Cortex of kidney (tissue), 1 donor: ENCODE measurements at places on chromosomes 11 and 22.

- DNase-seq: no peak
These were observed 12.3 kb downstream of the PRR33 start for GRCh38 chr11:1879342-1879940.

GRCh38 chr11:116607027-116607426, 165.8 kb downstream of the BUD13 start:
- no peak for DNase-seq

DNA sequence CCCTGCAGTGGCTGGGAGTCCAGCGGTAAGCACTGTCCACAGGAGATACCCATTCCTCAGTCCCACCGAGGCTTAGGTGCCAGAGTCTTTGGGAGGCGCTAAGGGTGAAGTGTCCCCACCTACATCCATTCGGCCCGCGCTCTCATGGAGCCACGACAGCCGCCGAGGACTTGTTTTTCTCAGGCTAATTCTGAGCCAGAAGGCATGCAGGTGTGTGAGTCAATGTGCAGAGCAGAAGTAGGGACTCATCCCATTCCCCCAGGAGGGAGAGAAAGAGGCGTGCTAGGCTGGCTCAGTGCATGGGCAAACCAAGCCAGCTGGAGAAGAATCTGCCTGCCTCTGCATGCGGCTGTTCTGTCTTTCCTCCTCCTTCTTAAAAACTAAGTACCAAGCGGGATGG, 46.6 kb downstream of the KCNC1 start:
- DNase-seq: no peak

DNA sequence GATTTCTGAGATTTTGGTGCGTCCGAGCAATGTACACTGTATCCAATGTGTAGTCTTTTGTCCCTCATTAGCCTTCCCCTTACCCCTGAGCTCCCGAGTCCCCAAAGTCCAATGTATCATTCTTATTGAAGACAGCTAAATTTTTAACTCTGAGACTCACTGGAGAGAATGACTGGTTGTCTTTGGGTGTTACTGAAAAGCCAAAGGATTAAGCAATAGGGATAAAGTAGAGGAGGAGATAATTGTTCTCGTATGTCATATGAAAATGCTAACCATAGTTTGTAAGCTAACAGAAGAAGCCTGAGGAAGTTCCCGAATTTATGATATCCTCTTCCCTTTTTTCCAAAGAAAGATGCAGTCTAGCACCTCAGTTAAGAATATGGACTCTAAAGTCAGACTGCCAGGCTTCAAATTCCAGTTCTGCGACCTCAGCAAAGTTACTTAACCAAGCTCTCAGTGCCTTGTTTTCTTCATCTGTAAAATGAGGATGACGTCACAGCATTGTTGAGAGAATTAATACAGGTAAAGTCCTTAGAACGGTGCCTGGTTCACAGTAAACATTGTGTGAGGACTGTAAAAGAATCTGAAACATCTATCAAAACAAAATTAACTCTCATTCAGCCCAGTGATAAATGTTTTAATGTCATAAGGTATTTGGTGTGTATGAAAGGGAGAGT, 1.6 kb upstream of the MSANTD2 start:
- DNase-seq: no peak

DNA sequence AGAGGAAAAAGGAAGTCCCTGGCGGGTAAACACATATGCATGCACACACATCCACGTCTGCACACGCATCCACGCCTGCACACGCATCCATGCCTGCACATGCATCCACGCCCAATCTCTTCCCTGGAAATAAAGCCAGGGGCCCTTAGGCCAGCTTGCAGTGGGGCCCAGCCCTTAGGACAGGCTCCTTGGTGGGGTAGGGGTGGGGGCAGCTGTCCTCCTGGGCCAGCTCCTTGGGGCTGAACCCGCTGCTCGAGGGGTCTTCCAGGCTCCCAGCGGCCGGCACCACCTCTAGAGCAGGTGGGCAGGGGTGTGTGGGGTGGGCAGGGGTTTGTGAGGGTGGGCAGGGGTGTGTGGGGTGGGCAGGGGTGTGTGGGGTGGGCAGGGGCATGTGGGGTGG, 1.9 kb downstream of the C11orf21 start:
- no peak for DNase-seq

DNA sequence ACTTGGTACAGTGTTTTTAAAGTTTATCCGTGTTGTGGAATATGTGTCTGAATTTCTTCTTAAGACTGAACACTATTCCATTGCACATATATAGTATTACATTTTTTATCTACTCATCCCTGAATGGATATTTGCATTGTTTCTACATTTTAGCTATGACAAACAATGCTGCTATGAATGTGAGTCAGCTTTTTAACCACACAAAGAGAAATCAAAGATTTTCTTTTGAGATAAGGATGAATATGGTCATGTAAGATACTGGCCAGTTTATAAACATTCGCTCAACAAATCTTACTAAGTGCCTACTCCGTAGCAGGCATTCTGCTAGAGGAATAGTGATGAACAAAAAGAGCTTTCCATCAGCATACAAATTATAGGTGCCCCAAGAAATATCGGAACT, 16.5 kb upstream of the OR9G4 start:
- DNase-seq: no peak

GRCh38 chr11:14768526-14769188, 123.4 kb downstream of the CYP2R1 start:
- no peak for DNase-seq

DNA sequence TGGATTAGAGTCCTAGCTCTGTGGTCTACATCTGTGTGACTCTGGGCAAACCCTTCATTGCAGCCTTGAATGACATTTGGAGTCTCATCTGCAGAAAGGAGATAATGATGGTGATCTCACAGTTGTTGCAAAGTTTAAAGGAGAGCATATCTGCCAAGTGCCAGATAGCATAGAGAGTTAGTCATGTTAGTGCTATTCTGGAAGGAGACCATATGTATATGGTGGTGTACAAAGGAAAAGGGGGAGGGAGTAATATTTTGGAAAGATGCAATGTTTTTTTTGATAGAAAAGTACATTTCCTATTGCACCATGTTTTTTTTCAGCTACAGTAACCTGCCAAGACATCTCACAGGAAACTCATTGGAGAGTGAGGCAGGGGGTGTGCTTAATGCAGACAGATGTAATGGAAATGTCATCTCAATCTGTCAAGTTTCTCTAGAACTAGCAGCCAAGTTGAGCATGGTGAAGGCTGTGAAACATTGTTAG, 92.1 kb upstream of the NARS2 start:
- no peak for DNase-seq

GRCh38 chr11:100851147-100851546, 164.1 kb downstream of the ARHGAP42 start:
- DNase-seq: no peak

- DNase-seq: no peak
These were observed 8.3 kb upstream of the DLAT start for GRCh38 chr11:112016765-112017376.

GRCh38 chr11:47376525-47377371, 1.6 kb downstream of the SPI1 start:
- DNase-seq: no peak
